ENCODE measurements at places on chromosomes 16 and 17. TPM values are rescaled to one million over a fixed set of nuclear protein-coding genes. Genes with fewer than 3 reads are reported as not detected.

Gene TRIM47
- total RNA-seq, result 69.5 TPM

Gene SYNGR3
- 2.3 TPM for total RNA-seq

Gene PDK2
- 31.9 TPM for total RNA-seq

Gene ARL6IP1
- 208 TPM for total RNA-seq

Gene XYLT1
- 0.10 TPM for total RNA-seq

Gene TMEM88
- total RNA-seq, result 0.43 TPM

Gene RILP
- 13.3 TPM for total RNA-seq

Gene UNC45B
- not detected for total RNA-seq

Gene PIRT
- total RNA-seq, result not detected

Gene HOXB2
- 7.0 TPM for total RNA-seq

All from HT-29 (cell line).